ENCODE measurements at places on chromosomes 2 and 18.

DNA sequence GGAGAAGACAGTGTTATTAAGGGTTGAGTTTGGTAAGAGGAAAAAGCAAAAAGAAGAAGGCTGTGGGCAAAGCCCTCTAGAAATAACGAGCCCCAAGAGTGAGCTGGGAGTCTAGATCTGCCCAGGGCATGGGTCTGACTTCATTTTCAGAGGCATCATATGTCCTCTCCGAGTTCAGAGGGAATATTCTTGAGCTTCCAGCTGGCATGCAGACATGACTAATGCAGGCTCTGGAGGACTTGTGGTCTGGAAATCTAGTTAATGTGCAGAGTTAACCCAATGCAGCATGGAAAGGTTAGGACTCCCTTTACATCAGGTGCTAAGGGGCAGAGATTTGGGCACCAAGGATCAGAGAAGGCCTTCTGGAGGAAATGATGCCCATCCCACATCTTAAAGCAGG, 7.3 kb downstream of the ACMSD start:
- no peak for DNase-seq

GRCh38 chr2:100580367-100581276, 17.8 kb downstream of the PDCL3 start:
- no peak for DNase-seq

DNA sequence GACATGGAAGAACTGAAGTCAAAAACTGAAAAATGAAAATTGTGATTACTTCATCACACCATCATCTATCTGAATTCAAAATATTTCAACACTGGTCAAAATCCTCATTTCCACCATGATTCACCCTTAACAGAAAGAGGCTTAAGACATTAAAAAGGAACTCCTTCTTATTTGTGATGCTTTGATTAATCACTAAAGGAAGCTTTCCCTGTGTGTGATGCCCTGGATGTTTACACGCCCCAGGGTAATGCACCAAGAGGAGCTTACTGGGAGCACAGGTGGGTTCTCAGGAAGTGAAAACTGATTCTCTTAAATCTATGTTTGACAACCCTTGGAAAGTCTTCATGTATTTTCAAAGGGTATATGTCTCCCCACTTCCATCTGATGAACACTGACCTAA, 11.5 kb downstream of the GRB14 start:
- no peak for DNase-seq

GRCh38 chr18:76339246-76339620, 155.8 kb downstream of the ZNF516 start:
- DNase-seq = no peak

- DNase-seq = no peak
Observed at GRCh38 chr2:111127351-111127750, 6.6 kb downstream of the BCL2L11 start.

GRCh38 chr2:134869946-134870736, 31.7 kb downstream of the ACMSD start:
- DNase-seq = no peak

GRCh38 chr2:170823088-170823897, 6.6 kb downstream of the GAD1 start:
- DNase-seq = peak; percentile 24

GRCh38 chr2:20050104-20050645, 1.3 kb downstream of the LAPTM4A start:
- no peak for DNase-seq

DNA sequence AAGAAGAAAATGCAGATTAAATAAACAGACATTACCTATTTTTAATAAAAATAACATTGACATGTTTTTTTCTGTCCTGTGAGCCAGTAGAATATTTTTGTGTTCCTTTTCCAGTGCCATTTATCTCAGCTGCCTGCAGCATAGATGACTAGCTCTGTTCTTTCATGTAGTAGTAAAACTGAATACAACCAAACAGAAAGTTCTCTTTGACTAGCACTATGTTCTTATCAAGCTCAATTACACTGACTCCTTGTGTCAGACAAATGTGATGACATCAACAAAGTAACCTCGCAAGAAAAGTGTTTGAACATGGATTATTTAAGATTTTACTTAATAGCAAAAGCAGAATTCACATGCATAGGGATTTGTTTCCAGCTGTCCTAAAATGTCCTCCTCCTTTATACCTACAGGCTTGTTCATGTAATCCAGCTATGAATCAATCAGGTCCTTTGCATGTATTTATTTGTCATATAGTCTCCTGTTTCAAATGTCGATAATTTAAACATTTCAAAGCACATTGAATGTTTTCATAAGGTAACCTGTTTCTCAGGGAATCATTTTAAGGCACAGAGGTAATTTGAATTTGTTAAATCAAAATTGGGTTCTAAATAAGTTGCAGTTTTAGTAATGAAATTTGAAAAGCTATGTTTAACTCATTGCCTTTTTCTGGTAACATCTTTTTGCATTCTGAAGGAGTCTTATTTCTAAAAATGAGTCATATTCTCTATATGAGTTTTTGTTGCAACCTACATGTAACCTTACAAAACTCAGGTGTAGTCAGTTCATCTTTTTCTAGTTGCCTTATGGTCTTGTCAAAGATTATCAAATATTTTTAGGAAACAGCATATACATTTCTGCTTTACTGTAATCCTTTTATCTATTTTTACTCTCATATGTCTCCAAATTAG, 215.3 kb upstream of the GULP1 start:
- no peak for DNase-seq

- DNase-seq = no peak
Observed at GRCh38 chr2:171165967-171166327, 5.3 kb upstream of the TLK1 start.

DNA sequence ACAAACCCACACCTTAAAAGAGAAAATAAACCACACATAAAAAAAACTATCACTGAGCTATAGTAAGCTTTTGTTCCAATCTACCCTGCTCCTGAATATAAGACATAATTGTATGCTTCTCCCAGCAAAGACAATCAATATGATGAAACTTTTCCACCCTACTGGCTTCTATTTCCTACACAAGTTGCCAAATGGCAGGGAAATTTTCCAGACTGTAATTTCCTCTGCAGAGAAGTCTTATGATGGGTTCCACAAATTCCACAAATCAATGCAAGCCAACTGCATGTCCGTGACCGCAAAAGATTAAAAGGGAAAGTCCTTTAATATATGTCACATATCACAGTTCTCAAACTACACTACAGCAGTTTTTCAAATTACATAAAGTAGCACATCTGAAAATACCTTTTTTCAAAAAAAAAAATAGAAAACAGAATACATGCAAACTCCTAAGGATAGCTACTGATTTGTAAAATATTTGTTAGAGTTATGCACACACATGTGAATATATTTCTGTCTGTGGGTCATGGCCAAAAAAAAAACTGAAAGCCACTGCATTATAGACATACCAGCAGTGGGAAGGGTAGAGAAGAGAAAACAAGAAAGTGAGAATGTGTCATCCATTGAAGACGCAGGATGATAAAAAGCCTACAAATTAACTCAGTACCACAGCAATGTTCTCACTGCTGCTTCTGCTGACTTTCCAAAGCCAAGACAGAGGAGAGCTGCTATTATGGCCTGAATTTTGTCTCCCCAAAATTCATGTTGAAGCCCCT, 61.4 kb downstream of the RPL31 start:
- no peak for DNase-seq

GRCh38 chr18:48228841-48229240, 180.3 kb downstream of the ZBTB7C start:
- no peak for DNase-seq

GRCh38 chr2:58466804-58467203, 225.7 kb upstream of the FANCL start:
- DNase-seq = no peak

DNA sequence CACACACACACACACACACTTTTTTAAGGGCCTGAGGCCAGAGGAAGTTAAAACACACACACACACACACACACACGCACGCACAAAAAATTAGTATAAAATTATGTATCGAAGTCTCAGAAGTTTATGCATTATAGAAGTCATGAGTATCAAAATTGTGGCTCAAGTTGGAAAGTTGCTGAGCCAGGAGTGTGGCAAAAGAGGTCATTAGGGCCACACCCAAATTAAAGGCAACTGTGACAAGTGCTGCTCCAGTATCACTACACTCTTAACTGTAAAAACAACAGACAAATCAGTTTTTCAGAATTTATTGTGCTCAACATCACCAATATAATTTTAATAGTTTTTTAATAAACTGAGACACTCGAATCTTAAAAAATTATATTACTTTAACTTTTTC, 36.9 kb downstream of the YWHAQ start:
- DNase-seq = no peak

GRCh38 chr2:157672129-157672528, 43.5 kb upstream of the ACVR1C start:
- DNase-seq = no peak

GRCh38 chr2:218074031-218074430, 5.0 kb downstream of the RUFY4 start:
- DNase-seq = no peak

GRCh38 chr2:134713176-134713575, 5.6 kb downstream of the TMEM163 start:
- no peak for DNase-seq

DNA sequence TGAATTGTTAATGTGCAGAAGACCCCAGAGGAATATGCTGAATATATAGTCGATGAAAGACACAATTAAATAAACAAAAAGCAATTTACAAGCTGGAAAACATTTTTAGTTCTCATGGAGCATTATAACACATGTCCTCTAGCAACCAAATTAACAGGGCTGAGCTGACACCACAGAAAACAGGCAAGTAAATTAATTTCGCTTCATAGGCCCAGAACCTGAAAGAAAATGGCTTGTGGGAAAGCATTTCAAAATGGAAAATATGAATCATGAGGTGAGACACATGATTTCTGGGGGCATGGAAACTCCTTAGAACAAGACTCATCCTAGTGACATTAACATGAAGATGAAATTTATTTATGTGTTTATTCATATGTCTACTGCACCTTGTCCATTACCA, 25.0 kb upstream of the RNF152 start:
- DNase-seq = no peak

- no peak for DNase-seq
Observed at GRCh38 chr2:70767079-70767698, 811 bp downstream of the ADD2 start.

GRCh38 chr2:2769481-2770431, 438.7 kb upstream of the MYT1L start:
- peak; percentile 33 for DNase-seq

- no peak for DNase-seq
Observed at GRCh38 chr2:240995041-240996021, 3.1 kb upstream of the SNED1 start.

DNA sequence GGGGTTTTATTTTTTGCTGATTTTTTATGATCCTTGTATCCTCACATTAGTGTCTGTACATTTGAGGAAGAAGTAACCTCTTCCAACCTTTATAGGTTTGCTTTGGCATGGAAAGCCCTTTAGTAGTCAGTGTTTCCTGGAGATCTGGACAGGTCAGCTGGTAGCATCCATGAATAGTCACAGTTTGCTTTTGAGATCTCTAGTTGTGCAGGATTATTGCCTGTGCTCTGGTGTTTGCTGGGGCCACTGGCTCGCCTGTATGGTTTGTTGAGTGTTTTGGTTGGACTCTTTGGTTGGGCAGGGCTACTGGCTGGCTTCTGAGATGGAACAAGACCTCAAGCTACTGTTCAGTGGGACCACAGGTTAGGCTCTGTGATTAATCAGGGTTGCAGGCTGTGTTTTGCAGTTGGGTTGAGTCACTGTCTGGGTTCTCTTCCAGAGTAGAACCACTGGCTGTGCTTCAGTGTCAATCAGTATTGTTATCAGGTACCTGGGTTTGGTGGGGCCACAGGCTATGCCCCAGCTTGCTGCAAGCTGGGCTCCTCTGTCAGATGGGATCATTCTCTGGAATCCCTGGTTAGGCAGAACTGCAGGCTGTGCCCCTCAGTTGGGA, 20.0 kb downstream of the SP140L start:
- DNase-seq = no peak

DNA sequence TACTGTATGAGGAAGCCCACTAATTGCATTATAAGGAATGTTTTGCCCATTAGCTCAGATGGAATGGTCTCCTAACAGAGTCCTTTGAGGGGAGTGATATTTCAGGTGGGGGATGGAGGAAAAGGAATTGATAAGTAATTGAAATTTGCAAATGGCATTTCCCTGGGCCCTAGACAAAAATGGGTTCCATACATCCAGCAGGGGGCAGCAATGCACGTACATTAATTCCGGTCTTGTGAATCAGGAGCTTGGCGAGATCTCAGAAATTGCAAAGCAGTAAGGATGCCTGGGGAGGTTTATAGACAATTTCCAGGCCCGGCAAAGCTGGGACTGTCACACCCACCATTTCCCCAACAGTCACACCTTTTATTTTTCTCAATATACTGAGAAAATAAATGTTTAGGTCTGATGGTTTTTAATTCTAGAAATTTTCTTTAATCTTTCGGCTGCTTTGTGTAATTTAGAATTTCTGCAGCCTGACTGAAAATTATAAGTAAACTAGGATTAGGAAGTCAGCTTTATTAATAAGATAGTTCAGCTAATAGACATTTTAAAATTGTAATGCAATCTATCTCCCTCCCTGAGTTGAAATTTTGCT, 122.8 kb downstream of the LYPD1 start:
- peak; percentile 57 for DNase-seq

GRCh38 chr2:136049011-136049742, 63.8 kb upstream of the DARS1 start:
- no peak for DNase-seq

DNA sequence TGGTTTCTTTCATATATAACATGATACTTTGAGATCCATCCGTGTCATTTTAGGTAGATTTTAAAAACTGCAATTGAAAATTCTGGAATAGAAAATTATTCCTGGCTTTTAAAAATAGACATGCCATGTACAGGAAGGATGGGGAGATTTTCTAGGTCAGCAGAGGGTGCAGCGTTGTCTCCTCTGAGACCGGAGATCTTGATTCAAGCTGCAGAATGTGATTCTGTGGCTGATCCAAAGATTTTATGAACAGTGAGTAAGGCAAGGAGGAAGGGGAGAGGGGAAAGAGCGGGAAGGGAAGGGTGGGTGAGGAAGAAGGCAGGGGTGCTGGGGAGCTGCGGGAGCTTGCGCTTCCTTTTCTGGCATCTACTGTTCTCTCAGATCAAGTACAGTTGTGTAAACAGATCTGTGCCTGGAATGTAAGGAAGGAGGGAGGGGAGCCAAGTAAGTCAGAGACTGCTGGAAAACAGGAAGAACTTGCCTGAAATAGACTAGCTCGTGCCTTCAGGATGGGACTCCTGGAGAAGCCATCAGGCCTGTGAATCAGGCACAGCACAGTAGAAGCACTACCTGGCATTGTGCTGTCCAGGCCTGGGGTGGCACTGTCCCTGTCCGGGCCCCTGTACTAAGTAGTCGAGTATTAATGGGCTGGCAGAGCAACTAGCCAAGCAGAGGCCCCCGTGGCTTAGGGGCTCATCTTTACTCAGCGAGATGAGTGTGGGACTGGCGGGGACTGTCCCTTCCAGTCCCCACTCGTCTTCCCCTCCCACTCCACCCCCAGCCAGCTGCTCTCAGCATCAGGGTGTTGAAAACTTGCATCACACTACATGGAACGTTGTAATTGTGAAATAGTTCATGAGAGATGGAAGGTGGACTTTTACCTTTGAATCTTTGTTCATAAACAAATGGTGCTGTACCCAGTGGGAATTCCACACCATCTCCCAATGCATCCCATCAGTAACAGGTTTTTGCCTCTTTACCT, 163.5 kb downstream of the UXS1 start:
- no peak for DNase-seq
